ENCODE measurements at places on chromosomes 13 and 19. TPM values are rescaled to one million over a fixed set of nuclear protein-coding genes. Genes with fewer than 3 reads are reported as not detected.

Gene ZNF581
- 22.7 TPM for total RNA-seq

Gene TBXA2R
- total RNA-seq = 4.9 TPM

Gene GEMIN7
- 16.1 TPM for total RNA-seq

Gene FLT3LG
- 12.8 TPM for total RNA-seq

Gene ZIC2
- not detected for total RNA-seq

Gene KLK12
- 1.9 TPM for total RNA-seq

DNA sequence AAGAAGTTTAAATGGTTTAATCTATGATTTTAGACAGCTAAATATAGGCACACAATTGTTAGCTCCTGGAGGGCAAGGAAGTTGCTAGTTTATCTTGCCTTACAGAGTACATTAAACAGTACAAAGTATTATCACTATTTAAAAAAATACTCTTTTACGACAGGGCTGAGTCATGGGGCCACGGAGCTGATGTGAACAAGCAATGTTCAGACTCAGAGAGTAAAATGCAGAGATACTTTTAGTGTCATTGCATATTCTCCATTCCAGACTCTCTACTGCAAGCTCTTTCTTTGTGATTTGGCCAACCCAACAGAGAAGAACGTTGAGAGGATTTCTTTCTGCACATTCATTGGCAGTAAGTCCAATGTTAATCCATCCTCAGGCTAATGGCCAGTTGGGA, 352.4 kb downstream of the SPRY2 start:
- no peak for DNase-seq

DNA sequence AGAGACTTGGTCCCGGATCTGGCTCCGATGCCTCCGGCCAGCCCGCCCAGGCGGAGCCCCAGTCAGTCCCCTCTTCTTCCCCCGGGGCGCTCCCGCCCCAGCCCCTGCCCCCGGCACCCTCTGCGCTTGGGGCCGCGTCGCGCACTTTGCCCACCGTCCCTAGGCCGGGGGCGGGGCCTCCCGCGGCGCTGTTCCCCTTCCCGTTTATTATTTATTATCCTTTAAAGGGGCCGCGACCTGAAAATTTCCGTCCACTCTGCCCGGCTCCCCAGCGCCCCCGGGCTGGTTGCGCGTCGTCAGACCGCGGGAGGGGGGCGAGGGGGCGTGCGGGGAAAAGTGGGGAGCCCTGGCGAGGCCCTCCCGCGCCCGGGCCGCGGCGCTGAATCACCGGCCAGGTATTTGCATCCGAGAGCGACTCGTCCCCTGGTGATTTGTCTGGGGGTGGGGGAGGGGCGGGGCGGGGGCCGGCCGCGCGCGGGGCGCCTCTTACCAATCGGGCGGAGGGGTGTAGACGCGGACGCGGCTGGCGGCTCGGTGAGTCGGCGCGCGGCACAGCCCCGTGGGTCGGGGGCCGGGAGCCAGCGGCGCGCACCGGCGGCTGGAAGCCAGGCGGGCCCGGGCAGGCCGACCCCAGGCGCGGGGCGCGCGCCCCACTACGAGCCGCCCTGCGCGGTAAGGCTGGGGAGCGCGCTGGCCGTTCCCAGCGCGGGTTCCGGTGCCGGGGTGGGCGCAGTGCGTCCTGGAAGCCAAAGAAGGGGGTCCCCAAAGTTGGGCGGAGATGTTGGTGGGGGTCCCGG, at the start of gene ARID3A:
Gene ARID3A, plus strand, starts transcription at position 510 of the 797 bp plus-strand sequence. CDS start 3,494 bp downstream, outside the sequence.
- DNase-seq = peak; percentile 89

- no peak for DNase-seq
Measured at GRCh38 chr13:101144808-101145419, 271.4 kb downstream of the NALCN start.

- no peak for DNase-seq
Measured at GRCh38 chr13:99321709-99322108, 14.5 kb upstream of the GPR183 start.

DNA sequence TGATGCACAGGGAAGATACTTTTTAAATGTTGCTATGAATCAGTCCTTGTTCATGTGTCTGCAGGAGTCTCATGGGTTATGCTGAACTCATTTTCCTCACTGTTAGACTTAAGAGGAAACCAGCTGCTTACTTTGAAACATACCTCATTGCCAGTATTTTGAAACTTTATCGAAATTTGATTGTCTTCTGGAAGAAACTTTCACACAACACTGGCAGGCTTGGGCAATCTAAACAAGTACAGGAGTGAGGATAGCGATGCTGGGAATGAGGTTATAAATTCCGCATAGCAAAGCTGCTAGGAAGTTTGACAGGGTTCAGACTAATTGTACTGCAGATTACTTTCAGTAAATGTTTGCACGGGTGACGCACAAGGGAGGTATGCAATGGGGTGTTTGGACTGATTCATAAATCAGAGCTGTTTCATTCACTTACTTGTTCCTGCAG, 245.7 kb downstream of the DNAJC15 start:
- DNase-seq = no peak

GRCh38 chr13:46648166-46648607, 95.2 kb downstream of the LRCH1 start:
- DNase-seq = no peak

- DNase-seq = no peak
Measured at GRCh38 chr13:39616087-39616694, 13.2 kb upstream of the LHFPL6 start.

DNA sequence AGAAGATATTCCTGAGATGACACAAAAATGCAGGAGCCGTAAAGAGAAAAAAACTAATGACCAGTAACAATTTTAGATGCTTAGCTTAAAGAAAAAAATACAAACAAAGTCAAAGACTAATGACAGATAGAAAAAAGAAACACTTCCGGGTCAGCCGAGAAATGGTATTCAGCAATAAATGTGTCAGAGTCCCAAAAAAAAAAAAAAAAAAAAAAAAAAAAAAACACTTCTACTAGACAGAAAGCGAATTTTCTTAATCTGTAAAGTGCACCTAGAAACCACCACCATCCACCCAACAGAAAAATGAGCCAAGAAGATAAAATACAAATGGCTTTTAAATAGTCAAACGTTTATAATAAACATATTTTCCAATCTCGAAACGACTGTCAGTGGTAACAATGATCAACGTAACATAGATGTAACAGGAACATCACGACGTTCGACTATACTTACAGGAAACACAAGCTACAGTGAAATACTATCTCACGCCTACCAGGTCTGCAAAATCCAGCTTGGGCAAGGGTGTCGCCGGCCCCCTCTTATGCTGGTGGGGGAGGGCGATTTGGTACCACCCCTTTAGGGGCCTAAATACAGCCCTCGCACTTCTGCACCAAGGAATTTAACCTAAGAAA, 10.6 kb downstream of the ABHD17A start:
- DNase-seq = no peak

DNA sequence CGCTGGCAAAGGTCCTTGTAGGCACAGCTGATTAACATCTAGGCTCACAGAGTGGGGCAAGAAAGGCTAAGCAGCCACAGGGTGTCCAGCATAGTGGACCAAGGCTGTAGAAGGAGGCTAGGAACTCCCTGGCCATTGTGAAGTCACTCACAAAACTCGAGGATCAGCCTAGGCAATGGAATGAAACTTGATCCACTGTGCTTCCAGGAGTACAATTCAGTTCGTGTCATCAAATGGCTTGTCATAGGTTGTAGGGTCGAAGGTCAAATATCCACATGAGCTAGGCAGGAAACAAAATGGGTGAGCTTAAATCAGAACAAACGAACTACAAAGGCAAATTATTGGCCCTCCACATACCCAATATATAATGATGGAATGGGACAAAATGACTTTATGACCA, 4.4 kb upstream of the FAM187B start:
- DNase-seq = no peak

GRCh38 chr19:30906871-30907270, 442.4 kb downstream of the TSHZ3 start:
- DNase-seq = no peak

- no peak for DNase-seq
Measured at GRCh38 chr19:28242317-28242927, 970.5 kb downstream of the UQCRFS1 start.

DNA sequence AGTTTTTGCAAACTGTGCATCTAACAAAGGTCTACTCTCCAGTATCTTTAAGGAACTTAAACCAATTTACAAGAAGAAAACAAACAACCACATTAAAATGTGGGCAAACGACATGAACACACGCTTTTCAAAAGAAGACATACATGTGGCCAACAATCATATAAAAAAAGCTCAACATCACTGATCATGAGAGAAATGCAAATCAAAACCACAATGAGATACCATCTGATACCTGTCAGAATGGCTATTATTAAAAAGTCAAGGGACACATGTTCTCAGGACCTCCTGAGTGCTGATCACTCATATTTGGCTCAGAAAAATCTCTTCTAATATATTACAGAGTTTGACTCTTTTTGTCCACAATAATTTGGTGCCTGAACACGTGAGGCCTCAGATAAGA, 14.2 kb upstream of the LILRB1 start:
- no peak for DNase-seq

DNA sequence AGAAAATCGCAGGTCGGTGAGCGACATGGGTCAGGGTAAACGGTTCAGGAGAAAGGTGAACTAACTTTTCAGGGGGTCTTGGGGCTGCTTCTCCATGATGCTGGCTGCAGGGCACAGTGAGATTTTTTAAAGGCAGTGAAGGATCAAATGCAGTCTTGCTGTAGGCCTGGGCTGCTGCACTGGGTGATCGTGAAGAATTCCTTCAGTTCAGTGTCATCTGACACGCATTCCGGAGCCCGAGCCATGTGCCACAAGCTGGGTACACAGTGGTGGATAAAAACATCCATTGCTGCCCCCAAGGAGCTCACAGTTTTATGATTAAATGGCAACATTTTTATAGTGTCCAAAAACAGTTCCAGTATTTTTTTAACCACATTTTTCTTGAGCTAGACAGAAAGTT, 56.3 kb upstream of the GPR12 start:
- DNase-seq = no peak

GRCh38 chr13:112356190-112356589, 20.0 kb upstream of the SPACA7 start:
- no peak for DNase-seq

DNA sequence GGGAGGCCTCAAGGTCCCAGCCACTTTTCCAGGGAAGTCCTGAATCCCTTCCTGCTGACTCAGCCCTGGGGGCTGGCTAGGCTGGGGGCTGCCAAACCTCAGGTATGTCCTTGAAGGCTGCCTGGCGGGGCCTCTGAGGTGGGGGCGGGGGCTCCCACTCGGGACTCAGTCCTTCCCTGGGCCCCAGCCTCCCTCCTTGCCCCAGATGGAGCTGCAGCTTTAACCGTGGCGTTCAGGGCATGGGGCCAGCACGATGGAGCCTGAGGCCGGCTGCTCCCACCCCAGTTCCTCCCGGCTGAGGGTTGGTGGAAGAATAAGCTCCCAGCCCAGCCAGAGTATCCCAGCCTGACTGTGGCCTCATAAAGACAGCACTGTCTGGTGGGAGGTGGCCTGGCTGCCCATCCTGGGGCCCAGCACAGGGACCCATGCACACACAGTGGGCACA, 12.4 kb downstream of the CILP2 start:
- DNase-seq = no peak

DNA sequence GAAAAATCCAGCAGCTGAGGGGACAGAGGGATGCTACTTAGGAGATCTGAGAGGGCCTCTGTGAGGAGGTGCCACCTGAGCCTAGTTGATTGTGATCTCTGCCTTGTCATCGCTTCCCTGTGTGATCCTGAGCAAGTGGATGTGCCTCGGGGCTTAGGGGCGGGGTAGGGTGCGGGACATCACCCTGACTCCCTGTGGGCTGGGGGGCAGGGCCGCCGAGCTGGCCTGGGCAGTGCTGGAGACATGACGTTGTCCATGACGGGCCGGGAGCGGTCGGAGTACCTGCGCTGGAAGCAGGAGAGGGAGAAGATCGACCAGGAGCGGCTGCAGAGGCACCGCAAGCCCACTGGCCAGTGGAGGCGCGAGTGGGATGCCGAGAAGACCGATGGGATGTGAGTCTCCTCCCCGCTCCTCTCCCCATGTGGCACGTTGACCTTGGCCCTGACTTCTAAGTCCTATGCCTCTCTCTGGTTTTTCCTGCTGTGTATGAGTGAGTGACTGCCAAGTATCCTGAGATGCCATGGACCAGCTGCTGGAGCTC, 8.2 kb upstream of the INAFM1 start:
- DNase-seq = no peak

GRCh38 chr13:76463314-76463713, 422.9 kb downstream of the KCTD12 start:
- no peak for DNase-seq

GRCh38 chr19:38394488-38394887, 6.0 kb downstream of the SPRED3 start:
- no peak for DNase-seq

- DNase-seq = peak; percentile 64
Measured at GRCh38 chr19:13781547-13781946, 7.3 kb downstream of the C19orf53 start.

DNA sequence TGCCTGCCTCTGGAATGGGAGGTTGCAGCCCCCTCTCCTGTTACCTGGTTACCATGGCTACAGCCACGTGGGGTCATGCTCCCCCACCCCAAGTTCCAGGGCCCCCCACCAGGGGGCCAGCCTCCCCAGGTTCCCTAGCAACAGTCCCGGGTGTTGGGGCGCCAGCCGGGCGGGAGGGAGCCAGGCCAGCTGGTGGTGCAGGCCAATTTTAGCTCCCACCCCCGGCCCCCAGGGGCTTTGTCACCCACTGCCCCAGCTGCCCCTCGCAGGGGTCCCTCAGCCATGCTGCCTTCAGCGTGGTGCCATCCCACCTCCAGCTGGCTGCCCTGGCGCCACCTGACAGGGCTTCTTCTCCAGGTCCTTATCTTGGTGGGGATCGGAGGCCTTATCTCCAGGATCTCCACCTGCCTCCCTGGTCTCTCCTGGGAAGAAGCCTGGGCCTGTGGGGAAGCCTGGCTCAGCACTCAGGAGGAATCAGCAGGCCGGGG, 3.0 kb downstream of the MARK4 start:
- DNase-seq = no peak

GRCh38 chr13:39038569-39039030, 344 bp downstream of the NHLRC3 start:
- DNase-seq = no peak

GRCh38 chr19:42577016-42577415, 17.7 kb downstream of the CEACAM8 start:
- DNase-seq = no peak

- no peak for DNase-seq
Measured at GRCh38 chr13:54660277-54660676, 1631.7 kb downstream of the OLFM4 start.

DNA sequence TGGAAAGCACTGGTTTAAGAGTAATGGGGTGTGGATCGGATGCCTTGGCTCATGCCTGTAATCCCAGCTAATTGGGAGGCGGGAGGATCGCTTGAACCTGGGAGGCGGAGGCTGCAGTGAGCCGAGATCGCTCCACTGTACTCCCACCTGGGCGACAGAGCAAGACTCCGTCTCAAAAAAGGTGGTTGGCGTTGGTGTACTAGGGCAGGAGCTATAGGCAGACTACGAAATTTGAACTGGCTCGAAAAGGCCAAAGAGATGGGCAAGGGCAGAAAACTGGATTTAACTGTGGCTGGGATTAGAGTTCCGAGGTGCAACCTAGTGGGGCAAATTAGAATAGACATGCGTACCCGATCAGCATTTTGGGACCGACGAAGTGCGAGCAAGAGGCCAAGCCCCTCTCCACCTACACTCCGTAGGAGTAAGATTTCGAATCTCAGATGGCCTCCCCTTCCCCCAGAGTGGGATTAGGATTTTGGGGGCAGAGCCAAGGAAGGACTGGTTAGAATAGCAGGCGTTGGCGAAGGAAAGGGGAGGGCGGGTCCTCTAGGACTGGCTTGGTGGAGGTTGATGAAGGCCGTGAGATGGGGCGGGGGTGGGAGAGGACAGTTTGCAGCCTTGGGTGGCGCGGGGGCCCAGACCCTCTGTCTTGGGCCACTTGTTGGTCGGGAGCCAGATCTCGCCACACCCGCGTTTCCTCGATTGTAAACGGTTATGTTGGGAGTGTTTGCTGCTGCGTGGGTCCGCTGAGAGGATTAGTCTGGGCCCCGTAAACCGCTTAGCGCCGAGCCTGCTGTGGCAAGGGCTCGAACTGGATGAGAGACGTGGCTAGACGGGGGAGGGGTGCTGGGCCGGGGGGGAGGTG, 2.0 kb upstream of the INAFM1 start:
- DNase-seq = peak; percentile 63

Measured in lower lobe of right lung (tissue), 2 donors.